ENCODE measurements at places on chromosomes 4 and X.

DNA sequence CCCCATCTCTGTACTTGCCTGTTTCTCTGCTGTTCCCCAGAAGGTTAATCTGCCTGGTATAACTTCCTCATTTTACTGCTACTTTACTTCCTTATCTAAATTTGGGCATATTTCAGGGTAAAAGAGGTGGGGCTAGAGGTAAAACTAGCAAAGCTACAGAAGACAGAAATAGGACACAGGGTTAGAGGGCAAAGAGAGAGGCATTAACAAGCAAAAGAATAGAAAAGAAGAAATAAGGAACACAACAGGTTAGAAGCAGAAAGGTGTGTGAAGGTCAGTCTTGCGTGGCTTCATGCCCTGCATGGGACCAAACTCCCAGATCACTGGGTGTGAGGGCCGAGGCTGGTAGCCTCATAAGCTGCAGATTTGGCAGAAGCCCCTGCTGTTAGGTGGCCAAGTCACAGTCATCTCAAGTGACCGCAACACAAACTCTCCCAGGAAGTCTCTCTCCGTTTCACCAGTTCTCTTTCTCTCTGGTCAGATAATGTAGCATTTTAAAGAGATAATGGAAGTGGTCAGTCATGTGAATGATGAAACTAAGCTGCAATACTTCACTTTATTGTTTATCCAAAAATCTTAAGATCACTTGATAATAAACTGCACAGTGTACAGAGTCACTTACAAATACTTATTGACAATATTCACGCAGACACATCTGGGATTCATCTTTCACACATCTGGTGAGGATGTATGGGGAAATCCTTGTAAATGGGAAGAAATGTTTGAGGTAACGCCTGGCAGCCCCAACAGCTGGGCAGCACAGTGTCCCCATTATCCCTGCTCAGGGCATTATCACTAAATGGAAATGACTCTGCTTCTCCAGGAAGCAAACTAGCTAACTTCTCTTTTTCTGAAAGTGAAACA is 16.4 kb downstream of the TMEM154 start:
- no peak for DNase-seq

DNA sequence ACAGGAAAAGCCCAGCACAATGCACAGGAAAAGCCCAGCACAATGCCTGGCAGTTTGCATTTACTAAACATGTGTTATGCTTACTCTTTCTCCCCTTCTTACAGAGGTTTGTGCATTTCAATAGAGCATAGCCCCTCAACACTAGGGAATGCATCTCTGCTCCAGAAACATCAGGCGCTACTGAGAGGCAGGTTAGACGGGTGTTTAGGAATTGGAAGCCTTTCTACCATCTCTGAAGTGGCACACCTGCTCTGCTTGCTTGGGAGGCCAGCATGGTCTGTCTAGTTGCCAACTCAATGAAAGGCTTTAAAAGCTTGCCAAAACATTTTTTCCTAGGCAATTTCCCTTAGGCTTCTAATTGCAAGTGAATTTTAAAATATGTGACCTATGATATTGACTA is 55.7 kb downstream of the GRID2 start:
- DNase-seq, result peak; percentile 6

DNA sequence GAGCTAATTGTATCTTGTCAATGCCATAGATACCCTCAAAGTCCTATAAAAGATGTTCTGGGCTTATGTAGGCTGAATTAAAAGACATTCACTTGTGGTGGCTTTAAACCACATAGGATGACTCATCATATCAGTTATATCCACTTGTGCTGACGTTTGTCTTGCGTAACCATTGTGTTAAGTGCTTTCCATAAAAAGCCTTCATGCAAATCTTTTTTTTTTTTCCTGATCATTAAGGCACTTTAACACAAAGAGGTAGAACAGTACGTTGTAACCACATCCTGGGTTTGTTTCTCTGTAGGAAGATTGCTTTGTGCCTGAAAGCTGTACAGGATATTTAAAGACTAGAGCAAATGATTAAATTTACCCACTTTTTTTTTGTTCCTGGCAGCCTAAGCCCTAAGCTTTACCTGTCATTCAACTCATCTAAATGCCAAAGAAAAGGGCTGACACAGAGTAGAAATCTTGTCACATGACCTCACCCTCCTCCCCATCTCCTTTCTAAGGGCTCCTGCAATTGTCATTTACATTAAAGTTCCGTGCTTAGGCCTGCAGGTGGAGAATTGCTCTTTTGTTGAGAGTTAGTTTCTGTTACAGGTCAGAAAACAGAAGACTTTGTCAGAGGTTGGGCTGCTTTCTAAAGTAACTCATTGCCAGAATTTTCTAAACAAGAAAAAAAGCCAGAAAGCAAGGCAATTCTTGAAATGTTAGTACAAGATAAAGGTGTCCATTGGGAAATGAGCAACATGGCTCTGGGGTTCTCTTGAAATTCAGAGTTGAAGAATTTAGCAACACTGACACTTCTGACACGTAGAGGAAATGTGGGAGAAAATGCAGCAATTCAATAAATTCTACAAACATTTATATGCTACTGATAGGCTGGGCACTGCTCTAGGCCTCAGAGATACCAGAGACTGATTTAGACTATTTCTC is 555.6 kb downstream of the PPARGC1A start:
- DNase-seq, result peak; percentile 20

GRCh38 chr4:48180234-48180633 is 46.2 kb upstream of the TXK start:
- DNase-seq, result no peak

DNA sequence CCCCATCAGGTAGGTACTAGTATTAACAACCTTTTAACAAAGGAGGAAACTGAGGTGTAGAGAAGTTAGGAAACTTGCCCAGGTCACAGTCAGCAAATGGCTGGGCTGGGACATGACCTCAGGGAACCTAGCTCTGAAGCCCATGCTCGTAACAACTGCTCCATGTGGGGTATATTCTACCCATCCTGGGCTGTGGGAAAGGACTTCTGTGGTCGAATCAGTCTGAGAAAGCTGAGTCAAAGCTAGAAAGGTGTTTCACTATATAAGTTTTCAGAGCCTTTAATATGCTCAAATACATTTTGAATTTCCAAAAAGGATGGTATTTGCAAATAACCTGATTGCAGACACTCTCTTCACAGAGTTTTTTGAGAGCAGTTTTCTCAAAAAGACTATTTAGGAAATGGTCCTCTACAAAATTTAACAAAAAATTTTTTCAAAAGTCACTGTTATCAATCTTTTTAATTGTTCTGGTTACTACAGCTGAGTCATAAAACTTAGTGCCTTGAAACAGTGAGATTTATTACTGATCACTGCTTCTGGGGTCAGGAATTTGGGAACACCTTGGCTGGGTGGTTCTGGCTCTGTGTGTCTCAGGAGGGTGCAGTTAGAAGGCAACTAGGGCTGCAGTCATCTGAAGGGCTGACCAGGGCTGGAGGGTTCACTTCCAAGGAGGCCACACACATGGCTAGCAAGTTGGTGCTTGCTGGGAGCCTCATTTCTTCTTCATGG is 53.6 kb downstream of the NSG1 start:
- DNase-seq, result no peak

- DNase-seq, result no peak
Observed at GRCh38 chr4:6695660-6696610, 2.3 kb downstream of the S100P start.

DNA sequence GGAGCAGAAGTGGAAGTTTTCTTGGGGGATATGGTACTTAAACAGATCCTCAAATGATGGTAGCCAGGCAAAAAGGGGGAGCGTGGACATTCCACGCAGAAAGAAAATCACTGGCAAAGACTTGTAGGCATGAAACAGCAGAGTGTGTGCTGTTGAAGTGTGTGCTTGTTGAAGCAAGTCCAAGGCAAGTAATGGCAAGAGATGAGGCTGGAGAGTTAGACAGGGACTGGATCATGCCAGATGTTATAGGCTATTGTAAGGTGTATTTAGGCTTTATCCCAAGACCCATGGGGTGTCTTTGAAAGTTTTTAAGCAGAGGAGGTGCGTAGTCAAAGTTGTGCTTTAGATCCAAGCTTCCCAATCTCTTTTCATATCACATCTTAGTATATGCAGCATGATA is 124.5 kb downstream of the MBNL3 start:
- DNase-seq, result no peak

DNA sequence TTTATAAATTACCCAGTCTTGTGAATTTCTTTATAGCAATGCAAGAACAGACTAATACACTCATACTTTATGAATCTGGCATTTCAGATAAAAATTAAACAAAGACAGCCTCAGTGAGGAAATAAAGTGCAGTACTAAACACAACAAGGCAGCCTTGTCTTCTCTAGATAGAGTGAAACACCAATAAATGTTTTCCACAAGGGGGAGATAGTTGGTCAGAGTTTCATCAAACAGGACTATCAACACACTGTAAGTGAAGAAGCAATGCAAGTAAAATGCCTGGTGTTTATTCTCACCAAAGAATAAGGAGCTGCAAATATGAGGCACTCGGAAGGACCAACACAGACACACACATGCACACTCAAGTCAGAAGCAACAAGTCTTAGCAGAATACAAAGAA is 62.8 kb downstream of the FAM9B start:
- peak; percentile 1 for DNase-seq

DNA sequence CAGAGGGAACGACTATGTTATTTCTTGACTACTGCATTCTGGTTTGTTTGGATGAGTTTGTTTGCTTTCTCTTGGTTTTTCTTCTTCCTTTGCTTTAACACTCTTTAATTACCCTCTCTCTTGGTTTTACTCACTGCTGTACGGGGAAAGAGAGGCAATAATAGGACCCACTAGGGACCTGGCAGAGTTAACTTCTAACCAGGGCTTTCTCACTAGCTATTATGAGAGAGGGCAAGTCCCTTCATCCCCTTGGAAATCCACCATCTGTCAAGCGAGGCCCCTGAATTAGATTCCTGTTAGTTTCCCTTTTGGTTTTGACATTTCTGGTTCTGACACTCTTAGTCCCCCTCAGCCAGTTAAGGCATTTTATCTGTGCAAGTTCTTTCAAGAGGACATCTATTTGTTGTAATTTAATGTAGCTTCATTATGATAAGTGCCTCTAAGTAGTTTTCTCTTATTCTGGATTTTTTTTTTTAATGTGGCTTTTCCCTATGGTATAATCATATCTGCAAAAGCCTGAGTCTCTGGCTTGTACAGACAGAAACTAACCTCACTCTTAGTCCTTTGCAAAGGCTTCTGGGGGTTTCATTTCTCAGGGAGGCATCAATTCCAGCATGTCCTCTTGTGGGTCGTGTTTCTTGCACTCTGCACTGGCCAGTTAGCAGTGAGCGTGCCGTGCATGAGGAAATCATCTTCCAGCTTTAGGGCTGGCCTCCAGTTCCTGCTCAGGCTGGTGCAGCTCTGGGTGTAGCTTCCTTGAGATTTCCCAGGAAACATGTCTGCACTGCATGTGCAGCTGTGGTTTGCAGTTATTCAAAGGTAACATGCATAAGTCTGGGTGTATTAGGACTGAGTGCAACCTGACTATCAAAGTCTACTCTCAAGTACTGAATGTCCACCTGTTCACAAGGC is 221.3 kb downstream of the STIM2 start:
- DNase-seq, result no peak

DNA sequence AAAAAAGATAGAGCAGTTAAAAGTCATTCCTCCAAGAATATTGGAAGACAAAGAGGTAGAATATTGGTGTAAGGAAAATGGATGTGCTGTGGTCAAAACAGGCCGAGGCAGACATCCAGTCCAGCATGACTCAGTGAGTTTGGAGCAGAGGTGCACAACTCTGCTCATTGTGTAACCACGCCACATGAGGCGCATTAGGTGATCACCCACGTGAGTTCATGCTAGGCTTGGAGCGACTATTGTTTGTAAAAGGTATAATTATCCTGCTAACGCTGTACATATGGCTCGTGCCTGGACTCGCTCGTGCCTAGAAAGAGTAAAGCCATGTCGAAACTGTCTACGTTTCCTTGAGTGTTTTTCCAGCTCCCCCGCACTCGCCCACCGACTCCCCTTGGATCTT is 23.9 kb downstream of the C4orf54 start:
- peak; percentile 79 for DNase-seq

DNA sequence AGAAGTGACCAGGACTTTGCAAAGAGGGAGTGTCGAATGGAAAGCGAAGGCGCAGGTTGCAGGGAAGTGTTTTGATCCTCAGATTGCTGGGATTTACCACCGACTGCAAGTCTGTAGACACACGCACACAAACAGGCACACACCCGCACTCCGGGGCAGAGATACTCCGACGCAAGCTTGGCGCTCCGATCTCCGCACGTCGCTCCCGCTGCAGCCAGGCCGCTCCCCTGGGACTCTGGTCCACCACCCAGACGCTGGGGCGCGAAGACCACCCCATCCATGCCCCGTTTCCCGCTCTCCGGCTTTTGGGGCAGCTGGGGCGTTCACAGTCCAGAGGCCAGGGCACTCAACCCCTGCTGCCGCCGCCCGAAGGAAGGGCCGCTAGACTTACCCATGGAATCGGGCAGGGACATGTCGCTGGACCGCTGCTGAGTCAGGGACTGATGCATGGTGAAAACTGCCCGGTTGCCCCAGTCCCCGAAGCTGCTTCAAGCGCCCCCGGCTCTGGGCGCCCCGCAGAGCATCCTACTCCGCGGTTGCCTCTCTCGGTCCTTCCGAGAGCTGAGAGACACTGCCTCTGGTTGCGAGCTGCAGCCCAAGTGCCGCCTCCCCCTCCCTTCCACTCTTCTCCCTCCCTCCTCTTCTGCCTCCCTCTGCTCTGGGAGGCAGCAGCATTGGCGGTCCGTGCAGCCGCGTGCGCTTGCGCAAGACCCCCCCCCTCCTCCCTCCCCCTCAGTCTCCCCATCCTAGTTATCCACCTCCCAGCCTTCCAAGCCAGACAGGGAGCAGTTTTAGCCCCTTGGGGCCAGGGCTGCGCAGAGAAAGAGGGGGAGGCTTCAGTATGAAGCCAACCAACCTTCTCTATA is at the start of gene TMEM255A:
Gene TMEM255A, minus strand, starts transcription at position 601 of the 866 bp plus-strand sequence. Its CDS starts 152 bp downstream, at position 449.
- no peak for DNase-seq

DNA sequence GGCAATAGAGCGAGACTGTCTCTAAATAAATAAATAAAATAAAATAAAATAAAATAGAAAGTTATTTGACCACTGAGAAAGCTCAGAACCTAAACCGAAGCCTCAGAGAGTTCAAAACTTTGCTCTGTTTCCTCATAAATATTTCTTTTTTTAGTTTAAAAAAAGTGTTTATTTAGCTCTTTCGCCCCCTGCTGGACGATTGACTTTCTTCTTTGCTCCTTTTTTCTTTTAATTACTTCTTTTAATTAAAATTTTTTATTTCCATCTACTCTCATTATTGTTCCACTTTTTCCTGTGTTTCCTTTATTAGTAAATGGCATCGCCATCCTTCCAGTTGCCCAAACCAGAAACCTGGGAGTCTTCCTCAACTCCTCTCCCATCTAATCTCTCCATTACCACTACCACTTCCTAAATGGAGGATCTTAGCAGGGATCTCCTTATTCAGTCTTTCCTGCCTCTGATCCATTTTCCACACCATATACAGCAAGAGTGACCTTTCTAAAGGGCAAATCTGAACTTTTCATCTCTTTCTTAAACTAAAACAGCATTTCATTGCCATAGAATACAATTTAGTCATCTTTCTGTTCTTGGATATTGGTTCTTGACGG is 728 bp upstream of the IL13RA2 start:
- no peak for DNase-seq

GRCh38 chrX:139213241-139213709 is 317.3 kb upstream of the F9 start:
- DNase-seq, result no peak

- DNase-seq, result no peak
Observed at GRCh38 chr4:161816958-161817357, 346.8 kb downstream of the FSTL5 start.

GRCh38 chrX:21374994-21375707 is 933 bp downstream of the CNKSR2 start:
- DNase-seq, result no peak
